DMS153 (cell line): ENCODE measurements at places on chromosomes 1 and 21.

DNA sequence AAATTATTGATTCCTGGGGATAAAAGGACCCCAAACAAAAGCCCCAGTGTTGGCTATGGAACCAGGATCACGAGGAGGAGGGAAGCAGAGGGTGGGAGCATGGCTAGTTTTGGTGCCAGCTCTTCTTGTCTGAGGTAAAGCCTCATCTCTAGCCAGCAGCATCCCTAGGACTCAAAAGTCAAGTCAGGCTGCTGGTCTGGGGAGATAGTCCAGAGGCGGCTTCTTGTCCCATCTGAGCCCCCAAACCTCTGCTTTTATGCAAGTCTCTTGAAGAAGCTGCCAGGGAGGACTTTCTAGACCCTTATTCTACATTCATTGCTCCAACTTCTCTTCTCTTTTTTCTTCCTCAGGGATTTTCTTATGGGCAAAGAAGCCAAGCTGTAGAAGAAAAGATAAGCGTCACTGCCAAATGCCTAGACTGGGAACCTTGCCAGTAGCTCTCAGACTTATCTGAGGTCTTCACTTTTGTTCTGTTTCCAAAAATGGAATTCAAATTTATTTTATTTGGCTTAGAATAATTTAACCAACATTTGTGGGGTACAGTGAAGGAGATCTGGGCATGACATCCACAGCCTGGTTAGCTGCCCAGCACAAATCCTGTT, 6.9 kb upstream of the ANKRD35 start:
- DNase-seq: no peak

- no peak for DNase-seq
Observed at GRCh38 chr1:103953386-103953785, 203.7 kb downstream of the AMY1C start.

DNA sequence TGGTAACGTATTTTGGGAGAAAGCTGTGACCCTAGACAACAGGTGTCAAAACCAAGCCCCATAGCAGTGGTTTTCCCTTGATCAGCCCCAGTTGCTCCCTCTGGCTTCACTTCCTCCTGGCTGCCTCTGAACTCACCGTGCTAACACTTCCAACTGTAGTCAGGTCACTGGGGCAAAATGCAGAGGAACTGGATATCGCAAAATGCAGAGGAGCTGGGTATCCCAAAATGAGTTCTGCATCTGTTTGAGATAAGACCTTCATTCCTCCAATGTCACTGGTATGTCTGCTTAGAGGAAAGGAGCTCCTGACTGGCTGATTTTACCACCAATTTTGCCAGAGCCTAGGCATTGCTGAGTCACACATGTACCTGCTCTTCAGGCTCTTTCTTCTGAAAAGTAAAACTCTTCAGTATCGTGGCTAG, 19.6 kb upstream of the TACSTD2 start:
- DNase-seq: no peak

DNA sequence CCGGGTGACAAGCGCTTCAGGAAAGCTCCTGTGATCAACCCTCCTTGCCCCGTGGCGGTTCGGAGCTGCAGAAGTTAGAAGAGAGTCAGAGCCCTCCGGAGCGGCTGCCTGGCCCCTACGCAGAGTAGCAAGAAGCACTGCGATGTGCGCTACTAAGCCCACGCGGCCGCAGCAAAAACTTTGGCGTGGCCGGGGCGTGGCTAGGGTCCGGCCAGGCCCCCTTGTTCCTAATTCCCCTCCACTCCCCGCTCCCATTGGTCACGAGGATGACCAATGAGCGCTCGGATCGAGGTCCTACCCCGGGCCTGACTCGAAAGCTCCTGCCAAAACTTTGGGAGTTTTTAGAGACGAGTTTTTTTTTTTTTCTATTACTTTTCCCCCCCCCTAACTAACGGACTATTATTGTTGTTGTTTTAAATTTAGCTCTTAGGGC, at the start of gene HLX:
HLX (plus strand) TSS at position 368 of the 433 bp plus-strand sequence. CDS start 415 bp downstream, outside the sequence.
- DNase-seq: no peak

- DNase-seq: no peak
Observed at GRCh38 chr1:64933296-64934070, 32.9 kb downstream of the JAK1 start.

- DNase-seq: no peak
Observed at GRCh38 chr1:206899717-206900116, 2.5 kb downstream of the IL24 start.

DNA sequence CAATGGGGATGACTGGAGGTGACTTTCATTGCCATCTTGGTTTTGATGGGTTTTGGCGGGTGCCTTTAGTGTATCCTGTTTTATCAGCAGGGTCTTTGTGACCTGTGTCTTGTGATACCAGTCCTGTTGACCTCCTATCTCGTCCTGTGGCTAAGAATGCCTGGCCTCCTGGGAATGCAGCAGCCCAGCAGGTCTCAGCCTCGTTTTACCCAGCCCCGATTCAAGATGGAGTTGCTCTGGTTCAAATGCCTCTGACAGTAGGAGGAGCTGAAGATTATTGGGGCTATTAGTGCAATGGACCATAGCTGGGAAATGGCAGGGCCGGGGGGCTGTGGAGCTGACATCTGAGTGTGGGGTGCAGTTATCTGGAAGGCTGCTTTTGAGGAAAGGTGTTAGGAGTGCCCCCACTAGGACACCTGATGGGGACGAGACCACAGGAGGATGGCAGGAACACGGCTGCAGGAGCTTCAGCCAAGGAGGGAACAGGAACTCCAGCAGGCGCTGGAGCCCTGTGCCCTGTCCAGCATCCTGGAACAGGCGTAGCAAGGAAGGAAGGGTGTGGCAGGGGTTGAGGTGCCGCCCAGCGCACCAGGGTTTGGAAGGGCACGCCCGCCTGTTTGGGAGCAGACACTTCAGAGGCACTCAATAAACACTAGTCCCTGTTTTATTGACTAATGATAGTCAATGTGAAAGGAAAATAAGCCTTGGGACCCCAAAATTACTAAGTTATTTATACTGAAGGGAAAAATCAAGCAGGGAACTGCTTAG, 15.3 kb upstream of the AGPAT3 start:
- DNase-seq: no peak

DNA sequence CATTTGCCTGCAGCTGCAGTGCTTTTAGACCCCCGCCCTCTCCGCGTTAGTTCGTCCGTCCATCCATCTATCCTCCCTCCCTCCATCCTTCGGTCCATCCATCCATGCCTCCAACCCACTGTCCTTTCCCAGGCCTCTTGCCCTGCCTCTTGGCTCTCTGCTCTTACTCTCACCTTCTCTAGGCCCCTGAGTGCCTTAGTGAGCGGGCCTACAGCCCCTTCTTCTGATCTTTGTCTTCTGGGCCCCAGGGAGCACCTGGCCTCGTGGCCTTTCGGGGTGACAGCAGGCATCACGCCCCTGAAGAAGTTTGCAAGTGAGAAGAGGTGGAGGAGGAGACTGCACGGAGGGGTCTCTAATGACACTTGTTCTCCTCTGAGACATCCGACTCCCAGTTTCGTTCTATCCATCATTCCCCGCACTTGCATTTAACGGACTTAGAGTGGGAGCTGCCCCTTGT, 842 bp downstream of the ATXN7L2 start:
- no peak for DNase-seq

DNA sequence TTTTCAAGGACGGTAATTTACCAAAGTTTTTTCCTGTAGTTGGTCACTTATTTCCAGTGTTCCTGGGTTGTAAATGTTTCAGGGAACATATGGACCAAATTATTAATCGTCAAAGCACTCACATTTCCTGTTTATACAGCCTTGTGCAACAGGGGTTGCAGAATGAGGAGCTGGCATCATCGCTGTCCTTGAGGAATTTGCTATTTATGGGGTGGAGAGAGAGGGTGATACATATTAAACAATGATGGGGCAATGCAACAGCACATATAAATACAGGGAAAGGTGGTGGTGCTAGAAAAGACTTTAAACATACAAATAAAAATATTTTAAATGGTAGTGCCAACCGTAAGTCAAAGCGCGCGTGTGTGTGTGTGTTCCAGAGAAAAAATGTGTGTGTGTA, 369.8 kb downstream of the NPHP4 start:
- no peak for DNase-seq

GRCh38 chr1:54871275-54872035, 15.5 kb downstream of the DHCR24 start:
- no peak for DNase-seq

DNA sequence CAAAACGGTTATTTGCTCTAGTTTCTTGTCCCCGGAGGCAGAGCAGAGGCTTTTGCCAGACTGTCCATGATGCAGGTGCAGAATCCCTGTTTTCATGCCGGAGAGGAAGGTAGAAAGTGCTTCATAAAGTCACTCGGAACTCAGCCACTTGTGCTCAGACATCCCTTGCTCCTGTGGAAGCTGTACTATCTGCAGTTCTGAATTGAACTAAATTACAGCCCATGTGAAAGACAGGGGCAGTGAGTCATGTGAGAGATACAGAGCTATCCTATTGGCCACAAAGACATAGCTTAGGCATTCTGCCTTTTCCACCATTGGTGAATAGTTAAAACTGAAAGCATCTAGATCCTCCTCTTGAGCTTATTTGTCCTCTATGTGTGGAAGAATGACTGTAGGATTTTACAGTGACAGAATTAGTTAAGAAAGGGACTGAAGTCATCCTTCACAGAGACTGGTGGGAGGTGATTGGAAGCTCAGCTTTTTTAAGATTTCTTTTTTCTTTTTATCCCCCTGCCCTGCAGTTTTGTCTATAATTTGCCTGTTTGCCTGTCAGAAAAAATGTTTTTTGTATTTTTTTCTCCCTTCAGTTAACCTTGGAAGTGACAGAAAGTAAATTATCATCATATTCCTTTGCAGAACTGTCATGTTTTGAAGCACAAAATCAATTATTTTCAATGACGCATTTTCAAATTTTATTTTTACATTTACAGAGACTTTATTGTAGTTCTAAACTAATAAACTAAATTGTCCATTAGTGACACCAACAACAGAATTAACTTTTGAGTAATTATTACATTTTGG, 298.6 kb downstream of the PTPRC start:
- peak; percentile 83 for DNase-seq

- DNase-seq: no peak
Observed at GRCh38 chr1:34549199-34549598, 205.6 kb upstream of the GJB5 start.

DNA sequence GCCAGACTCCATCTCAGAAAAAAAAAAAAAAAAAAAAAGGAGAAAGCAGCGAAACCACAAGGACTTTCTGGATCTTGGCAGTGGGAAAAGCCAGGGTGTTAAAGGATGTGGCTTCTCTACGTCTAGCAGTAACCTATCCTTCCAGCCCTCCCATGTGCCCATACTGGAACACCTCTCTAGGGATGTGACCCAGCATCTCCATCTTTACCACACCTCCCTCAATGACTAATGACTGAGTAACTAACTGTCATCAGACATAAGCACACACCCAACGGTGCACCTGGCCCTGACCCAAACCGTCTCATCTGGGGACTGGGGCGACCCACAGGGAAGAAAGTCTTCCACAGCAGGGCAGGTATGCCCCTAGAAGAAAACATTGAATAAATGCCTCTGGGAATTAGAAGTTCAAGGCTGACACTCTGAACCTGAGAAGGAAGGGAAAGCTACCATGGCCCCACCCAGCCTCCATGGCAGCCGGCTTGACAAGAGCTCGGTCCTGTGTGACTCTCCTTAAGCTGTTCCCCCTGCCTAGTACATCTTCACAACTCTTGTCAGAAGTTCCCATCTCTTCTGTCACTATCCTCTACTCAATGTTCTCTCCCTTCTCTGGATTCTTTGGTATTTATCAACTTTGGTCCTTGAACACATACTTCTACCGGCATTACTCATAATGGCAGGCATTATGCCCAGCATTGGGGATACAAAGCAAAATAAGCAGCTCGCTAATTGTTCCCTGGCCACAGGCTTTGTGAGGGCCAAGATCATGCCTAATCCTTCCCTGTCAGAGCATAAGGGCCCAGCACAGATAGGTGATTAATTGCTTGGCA, 14.8 kb upstream of the PAQR6 start:
- no peak for DNase-seq

DNA sequence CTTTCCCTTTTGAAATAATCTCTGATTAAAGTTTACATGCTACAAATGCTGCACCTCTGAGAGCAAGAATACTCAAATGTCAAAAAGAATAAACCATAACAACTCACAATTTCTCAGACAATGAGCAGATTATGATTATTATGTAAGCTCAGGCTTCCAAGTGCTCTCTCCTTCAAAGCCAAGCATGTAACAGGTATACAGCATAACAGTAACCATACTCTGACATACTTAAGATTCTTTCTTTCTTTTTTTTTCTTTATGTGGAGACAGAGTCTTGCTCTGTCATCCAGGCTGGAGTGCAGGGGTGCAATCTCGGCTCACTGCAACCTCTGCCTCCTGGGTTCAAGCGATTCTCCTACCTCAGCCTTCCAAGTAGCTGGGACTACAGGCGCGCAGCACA, 155.4 kb downstream of the EIF4G3 start:
- DNase-seq: no peak

GRCh38 chr1:25907601-25908000, 1.4 kb upstream of the STMN1 start:
- no peak for DNase-seq

DNA sequence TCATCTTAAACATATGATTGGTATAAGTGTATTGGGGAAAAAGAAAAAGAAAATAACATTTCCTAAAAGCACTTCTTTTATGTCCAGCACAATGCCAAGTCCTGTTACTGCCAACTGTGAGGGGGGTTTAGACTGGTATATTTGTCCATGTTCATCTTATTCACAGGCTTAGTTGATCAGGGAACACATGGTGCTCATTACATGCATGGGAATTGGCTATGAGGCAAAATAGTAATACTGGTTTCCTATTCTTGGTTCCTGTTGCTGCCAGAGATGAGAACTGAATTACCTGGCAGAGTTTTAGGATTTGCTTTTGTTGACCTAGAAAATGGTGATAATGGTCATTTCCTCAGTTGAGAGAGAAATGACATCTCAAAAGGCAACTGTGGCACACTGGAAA, 398.8 kb downstream of the DUSP10 start:
- no peak for DNase-seq
